Pulmonary artery endothelial cell (primary cell): ENCODE measurements at places on chromosomes 4 and X. TPM values are rescaled to one million over a fixed set of nuclear protein-coding genes. Genes with fewer than 3 reads are reported as not detected.

SYNPO2 gene
- total RNA-seq = 0.13 and 0.18 TPM in 2 replicates

CT45A9 gene
- not detected in 2 replicates for total RNA-seq

DNA sequence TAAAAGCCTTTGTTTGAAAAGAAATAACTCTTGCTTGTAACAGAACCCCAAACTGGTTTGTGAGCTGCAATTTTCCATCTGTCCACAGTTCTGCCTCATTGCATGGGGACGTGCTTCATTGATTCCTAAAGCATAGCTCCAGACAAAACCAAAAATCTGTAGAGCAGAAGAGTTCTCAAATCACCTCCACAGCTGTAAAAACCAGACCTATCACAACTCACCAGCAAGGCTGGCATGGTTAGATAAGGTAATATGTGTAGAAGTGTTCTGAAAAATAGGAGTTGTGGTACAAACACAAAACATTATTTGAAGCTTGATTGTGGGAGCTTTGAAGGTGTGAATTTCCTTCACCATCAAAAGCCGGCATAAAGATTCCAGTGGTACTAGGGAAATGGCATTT is 12.5 kb upstream of the RAB28 start:
- DNase-seq = no peak

DNA sequence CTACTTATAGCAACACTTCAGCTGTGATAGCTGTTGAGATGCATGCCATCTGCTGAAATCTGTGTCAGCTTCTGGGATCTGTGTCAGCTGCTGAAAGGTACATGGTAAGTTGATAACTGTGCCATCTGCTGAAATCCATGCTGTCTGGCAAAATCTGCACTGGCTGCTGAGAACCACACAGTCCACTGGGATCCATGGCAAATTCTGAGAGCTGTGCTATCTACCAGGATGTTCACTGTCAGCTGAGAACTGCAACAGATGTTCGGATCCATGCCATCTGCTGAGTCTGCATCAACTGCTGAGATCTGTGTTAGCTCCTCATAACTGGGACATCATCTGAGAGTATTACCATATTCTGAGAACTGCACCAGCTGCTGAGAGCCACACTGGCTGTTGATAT is 430.5 kb upstream of the POU3F4 start:
- no peak for DNase-seq

DNA sequence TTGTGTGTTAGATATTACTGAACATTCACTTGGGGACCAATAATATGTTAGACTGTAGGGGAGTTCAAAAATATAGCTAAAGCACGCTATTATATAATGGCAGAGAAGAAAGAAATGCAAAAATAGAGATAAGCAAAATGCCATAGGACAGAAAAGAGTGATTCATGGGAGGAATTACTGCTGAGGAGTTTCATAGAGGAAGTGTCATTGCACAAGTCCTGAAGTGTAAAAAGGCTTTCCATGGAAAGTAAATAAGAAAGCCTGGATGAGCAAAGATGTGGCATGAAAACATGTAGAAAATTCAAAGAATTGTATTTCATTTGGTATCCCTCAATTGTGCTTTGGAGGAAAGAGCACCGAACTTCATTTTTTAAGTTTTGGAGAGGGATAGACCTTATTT is 14.5 kb downstream of the HMGB2 start:
- DNase-seq = no peak
